Activated CD8-positive, alpha-beta memory T cell treated with anti-CD3 and anti-CD28 coated beads, Interleukin-2, amount 10 ng/mL, durations not matched to agents 7 days and 5 days (primary cell): ENCODE measurements at places on chromosomes 3 and 15.
A peak's percentile ranks its signal among the peaks of the same experiment; 100 is the strongest.

DNA sequence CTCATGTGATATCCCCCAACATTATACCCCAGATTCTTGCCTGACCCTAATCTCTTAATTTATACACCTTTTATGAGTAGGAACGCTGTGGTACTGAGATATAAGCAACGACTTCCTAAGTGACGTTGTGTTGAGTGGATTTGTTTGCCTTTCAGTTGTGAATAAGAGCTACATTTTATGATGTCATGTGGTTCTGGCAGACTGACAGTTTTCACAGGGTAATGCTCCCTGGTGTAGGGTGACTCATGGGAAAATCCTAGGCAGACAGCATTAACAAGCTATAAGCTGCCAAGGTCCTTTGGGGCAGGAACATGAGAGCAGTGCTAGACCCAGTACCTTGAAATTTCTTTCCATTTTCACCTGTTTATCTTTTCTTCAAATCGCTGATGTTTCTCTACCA, 11.2 kb downstream of the C3orf52 start:
- DNase-seq: no peak

GRCh38 chr3:58260261-58260731, 22.7 kb downstream of the ABHD6 start:
- DNase-seq: peak; percentile 67

GRCh38 chr3:193313061-193313958, 65.2 kb downstream of the ATP13A5 start:
- DNase-seq: no peak

DNA sequence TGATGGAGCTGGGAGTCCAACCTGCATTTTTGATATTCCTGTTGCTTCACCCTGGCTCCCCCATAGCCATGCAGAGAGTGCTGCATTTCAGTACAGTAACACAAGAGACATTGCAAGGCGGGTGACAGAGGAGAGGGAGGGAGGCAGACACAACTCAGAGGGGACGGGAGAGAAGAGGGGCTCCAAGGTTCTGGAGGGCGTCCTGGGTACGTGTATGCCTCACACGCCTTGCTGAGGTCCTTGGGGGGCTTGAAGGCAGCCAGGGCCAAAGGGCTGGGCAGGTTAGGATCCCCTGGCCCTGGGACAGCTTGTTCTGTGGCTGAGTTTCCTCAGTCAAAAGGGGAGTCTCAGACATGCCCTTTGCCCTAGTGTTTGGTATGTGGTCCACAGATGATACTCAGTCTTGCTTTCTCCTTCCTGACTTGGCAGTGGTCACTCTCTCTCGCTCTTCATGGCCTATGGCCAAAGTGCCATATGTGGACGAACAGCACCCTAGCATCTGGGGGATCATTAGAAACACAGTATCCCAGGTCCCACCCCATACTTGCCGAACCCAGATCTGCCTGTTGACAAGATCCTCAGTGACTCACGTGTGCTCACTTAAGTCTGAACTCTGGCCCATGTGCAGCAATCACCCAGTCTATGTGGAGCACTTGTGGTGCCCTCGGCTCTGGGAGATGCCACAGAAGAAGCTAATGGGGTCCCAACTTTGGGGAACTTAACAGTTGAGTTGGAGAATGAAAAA, 52.9 kb downstream of the FGD5 start:
- DNase-seq: no peak

GRCh38 chr3:13462822-13463221, 17.3 kb upstream of the HDAC11 start:
- DNase-seq: no peak

DNA sequence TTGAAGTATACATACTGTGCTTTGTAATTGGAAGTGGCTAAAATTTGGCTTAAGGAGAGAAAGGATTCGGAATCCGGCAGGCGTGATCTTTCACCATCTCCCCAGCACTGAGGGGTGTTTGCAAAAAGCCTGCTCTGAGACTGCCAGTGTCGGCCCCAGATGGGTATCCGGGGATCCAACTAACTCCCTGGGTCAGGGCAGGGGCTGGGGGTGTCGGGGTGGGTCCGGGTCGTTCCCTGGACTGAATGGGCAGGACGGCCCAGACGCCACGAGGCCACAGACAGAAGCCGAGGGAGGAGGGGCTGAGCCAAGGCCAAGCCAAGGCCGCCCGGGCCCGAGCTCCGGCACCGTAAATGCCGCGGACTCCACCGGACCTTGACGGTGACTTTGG, 349 bp downstream of the PPIB start:
- DNase-seq: no peak

DNA sequence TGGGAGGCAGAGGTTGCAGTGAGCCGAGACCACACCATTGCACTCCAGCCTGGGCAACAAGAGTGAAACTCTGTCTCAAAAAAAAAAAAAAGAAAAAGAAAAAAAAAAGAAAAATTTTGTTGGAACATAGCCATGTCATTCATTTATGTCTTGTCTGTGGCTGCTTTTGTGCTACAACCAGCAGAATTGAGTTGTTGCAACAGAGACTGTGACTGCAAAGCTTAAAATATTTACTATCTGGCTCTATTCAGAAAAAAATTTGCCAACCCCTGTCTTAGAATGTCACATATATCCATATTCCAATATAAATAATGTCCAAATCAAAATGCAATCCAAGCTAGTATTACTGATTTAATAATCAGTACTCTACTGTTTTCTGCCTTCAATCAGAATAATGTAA, 25.1 kb downstream of the CD80 start:
- no peak for DNase-seq

GRCh38 chr3:194900854-194901522, 215.3 kb downstream of the FAM43A start:
- no peak for DNase-seq
